Activated naive CD8-positive, alpha-beta T cell treated with anti-CD3 and anti-CD28 coated beads, Interleukin-2, amount 50 U/mL, for 24 hours (primary cell): ENCODE measurements at places on chromosomes 11 and 22.

DNA sequence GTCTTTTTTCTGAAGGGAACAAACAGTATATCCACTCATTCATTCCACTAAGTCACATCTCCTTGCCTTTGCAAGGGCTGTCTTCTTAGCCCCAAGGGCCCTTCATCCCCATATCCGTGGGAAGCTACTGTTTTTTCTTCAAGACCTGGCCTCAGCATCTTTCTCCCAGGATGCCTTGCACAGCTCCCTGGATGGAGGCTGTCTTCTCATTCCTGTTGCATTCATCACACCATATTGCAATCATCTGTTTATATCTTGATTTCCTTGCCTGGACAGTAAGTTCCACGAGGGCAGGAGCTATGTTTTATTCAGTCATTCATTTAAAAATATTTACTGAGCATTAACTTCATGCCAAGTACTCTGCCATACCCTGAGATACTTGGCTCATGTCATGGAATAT is 29.3 kb upstream of the NECTIN1 start:
- DNase-seq: no peak

DNA sequence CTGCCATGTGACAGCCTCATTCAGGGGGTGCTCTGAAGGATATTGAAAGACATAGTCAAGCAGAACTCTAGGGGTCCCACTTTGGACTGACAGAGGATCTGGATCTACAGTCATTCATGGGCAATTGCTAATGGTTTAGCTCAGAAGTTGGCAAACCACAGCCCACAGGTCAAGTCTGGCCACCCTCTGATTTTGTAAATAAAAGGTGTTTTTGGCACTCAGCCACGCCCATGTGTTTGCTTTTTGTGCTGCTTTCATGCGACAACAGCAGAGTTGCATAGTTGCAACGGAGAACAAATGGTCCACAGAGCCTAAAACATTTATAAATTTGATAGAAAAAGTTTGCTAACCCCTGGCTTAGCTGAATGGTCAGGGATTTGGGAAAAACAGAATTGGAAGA is 41.7 kb downstream of the RPS6KA4 start:
- DNase-seq: no peak

- DNase-seq: no peak
Observed at GRCh38 chr22:36136475-36136874, 24.1 kb downstream of the APOL3 start.

- DNase-seq: peak; percentile 85
Observed at GRCh38 chr11:34051349-34052035, at the start of gene CAPRIN1. CAPRIN1 (plus strand) TSS chr11:34051731; CDS start chr11:34052421, 690 bp downstream.

- no peak for DNase-seq
Observed at GRCh38 chr11:36148701-36149100, 140.5 kb downstream of the COMMD9 start.

DNA sequence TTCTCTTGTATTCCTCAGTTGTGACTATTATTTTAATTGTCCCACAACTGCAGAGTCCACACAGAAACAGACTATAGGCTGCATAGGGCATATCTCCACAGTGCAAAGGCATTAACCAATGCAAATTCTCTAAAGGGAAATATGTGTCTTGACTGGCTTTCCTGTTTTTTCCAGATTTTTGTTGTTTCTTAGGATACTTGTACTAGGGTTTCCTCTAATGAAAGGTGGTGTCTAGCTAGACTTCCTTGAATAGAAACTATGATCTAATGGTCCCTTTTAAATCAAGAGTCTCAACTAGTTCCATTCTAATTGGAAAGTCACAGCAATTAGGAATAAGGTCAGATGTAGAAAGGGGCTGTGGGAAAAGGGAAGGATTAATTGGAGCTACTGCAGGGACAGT is 37.6 kb downstream of the SLC36A4 start:
- no peak for DNase-seq

- DNase-seq: no peak
Observed at GRCh38 chr22:24413736-24414385, 13.5 kb upstream of the ADORA2A start.

DNA sequence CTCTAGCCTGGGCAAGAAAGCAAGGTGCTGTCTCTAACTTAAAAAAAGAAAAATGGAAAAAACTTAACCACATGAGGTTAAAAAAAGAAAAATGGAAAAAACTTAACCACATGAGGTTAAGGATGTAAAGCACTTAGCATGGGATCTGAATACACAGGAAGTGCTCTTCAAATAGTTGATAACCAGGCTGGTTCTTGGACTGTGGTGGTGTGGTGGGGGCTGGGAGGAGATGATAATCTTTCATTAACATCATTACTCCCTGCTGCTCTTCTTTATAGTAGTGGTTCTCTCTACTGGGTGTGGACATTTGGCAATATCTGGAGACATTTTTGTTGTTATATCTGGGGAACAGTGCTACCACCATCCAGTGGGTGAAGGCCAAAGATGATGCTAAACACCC is 88.4 kb downstream of the TTC17 start:
- peak; percentile 10 for DNase-seq

GRCh38 chr11:84345597-84345996 is 1059.4 kb upstream of the CCDC90B start:
- DNase-seq: no peak

GRCh38 chr11:79668575-79668974 is 227.7 kb upstream of the TENM4 start:
- DNase-seq: no peak

DNA sequence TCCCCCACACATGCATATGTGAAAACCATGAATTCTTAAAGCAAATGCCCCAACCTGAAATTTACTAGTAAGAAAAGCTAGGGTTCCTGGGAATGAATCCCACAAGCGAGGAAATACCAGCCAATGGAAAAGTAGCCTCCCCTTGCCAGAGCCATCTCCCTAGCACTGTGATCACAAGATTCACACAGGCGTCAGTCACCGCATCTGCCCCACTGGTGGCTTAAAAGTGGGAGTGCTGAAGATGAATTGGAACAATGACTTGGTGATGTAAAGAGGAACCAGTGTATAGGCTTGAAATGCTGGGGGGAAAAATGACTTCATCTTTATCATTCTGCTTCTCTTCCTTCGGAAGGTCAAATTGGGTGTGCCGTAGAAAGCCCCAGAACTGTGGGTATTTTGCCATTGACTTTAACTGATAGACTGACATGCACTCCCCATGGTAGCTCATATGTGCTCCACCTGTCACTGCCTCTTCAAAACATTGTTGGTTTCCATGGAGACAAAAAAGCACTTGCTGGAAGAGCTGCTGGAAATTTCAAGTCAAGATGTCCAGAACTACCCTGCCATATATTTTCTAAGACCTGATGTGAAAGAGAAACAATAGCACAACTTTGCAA is 19.2 kb upstream of the ASPHD2 start:
- no peak for DNase-seq

GRCh38 chr11:79485694-79486093 is 44.9 kb upstream of the TENM4 start:
- DNase-seq: no peak

DNA sequence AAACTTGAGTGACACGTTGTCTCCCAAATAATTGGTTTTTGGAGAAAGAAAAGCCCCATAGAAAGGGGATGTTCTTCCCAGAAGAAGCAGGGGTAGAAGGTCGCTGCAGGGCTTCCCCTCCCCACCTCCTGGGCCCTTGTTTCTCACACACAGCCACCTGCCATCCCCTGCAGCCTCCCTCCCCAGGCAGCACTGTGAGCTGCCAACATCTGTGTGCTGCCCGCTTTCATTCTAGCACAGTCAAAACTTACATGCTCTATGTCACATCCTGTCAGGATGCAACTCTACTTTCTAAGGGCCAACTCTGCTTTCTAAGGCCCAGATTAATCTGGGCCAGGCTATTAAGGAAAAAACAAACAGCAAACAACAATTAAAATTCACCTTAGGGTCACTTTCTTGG is 309.4 kb upstream of the ZC3H12C start:
- DNase-seq: no peak

- DNase-seq: no peak
Observed at GRCh38 chr11:70721006-70721405, 322.7 kb downstream of the CTTN start.

DNA sequence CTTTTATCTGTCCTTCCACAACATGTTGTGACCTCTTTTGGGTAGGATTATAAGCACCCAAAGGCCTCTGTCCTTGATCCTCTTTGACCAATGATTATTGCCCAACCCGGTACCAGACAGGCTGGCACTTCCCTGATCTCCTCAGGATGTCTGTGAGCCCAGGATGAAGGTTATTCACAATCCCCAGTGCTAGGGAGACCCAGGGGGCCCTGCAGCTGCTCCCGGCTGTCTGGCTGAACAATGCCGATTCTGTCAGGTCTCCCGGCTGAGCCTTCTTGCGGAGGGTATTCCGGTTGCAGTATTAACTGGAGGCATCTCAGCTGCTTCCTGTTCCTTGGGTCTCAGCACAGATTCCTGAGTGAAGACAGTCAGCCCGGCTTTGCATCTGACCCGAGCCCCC is 71.2 kb upstream of the CDON start:
- DNase-seq: no peak

DNA sequence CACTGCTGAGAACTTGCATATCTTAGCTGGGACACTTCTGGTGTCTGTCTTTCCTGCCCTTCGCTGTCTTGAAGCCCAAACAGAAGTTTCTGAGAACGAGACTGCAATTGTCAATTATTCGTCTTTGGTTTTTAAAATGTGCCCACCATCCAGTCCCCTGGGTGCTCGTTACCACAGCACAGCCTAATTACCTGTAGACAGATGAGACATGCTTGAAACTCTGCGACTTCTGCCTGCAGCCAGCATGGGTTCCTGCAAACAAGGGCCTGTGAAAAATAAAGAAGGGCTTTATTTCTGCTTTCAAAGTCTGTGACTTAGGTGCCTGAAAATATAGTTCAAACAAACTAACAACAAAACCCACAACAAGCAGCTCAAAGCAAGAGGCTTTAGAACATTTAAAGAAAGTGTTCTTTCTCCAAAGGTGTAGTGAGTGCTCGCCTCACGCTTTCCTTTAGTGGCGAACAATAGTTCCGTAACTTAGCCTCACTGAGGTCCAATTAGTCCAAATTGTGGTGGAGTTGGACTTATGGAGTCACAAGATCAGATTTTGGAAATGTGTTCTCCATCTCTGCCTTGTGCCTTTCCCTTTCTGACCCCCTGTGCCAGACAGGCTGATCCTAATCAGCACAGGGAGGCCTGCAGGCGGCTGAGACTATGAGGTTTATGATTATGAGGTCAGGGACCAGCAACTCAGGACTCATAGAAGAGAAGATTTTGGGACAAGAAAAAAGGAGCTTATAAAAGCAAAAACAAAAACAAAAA is 20.4 kb upstream of the GRAMD1B start:
- DNase-seq: no peak

DNA sequence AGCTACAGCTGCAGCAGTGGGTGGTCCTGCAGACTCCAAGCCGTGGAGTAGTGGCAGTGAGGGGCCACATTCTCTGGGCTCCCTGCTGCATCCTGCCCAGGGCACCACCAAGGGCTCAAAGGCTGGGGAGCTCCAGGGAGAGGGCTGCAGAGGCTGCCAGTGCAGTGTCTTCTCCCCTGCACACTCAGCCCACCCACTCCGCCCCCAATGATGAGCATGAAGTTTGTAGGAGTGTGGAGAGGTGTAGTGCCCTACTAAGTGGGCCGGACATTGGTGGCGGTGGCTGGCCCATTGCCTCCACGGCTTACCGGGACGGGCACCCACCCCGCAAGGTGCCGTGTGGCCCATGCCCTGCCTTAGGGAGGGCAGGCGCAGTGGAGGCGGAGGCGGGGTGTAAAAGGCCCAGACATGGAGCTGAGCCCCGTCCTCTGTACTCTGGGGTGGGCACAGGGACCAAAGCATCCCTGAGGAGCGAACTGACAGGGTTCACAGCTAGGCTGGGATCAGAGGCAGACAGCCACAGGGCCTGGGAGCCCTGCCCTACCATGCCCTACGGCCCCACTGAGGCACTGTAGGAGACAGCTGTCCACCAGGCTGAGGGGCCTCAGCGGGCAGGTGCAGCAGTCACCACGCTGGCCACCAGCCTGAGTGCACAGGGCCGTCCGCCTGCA is 18.9 kb downstream of the ARVCF start:
- no peak for DNase-seq

DNA sequence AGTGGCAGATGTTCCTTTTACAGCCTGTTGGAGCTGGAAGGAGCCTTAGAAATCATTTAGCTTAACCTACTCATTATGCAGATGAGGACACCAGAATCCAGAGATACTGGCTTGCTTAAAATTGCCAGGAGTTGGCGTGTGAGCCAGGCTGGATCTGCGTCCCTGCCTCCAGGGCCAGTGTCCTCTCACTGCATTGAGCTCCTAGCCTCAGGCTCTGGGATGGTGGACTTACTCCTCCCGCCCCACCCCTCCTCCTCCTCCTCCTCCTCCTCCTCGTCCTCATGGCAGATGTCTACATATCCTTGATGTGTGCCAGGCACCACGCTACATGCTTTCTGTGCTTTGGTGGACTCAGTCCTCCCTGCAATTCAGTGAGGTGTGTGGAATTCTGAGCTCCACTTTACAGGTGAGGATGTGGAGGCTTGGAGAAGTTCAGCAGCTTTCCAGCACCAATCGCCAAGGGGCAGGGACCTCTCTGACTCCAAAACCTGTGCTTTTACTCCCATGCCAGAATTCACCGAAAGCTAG is 24.1 kb downstream of the ADAMTS15 start:
- DNase-seq: no peak

DNA sequence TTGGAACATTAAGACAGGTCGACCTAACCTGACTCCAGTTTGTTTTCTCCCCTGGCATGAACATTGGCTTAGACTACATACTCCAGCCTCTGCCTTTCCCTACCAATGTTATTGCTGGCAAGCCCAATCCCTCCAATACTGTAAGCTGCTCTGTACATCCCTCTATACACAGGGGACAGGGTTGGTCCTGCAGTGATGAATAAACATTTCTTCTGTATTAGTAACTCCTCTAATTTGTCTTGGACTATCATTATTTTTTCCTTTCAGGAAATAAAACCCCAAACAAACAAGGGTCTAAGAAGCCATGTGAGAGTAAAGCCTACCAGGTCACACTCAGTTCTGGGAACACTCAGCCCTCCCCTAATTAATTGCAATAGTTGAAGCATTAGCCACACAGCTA is 35.1 kb upstream of the FJX1 start:
- no peak for DNase-seq

DNA sequence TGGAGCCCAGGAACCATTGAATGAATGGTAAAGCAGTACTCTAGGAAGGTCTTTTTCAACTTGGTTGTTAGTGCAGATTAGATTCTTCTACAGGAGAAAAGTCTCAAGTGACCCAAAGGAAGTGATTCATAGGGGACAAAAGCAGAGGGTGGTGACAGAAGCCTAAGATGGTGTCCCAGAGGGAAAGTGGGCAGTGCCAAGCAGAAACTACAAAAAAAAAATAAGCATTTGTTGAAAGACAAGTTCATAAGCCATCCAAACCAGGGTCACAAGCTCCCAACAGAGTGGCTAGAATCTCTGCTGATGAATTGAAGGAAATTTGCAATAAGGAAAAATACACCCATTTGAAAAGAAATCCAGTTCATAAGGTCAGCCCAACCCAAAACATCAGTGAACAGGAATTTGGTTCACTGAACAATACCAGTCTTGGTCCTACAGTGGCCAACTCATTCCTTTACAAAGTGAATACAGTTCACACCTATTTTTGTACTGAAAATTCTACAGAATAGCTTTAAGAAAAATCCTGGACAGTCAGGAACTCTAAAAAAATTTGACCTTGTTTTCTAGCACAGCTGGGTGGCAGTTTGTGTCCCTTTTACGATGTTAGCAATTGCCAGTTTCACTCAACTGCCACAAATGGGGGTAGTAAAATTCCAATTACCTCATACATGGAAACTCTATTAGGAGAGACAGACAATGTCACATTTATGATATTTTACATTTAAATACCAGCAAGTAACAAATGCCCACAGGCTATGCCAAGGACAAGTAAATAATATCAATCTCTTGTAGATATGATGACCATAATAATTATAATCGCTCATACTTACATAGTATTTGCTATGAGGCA is 21.6 kb upstream of the NUP160 start:
- no peak for DNase-seq
